Activated naive CD4-positive, alpha-beta T cell treated with Interleukin-2 at 50 U/mL for 16 hours (primary cell): ENCODE measurements at places on chromosomes 3 and 15.
A peak's percentile ranks its signal among the peaks of the same experiment; 100 is the strongest.

GRCh38 chr3:138800248-138800647 is 34.5 kb downstream of the PIK3CB start:
- no peak for DNase-seq

DNA sequence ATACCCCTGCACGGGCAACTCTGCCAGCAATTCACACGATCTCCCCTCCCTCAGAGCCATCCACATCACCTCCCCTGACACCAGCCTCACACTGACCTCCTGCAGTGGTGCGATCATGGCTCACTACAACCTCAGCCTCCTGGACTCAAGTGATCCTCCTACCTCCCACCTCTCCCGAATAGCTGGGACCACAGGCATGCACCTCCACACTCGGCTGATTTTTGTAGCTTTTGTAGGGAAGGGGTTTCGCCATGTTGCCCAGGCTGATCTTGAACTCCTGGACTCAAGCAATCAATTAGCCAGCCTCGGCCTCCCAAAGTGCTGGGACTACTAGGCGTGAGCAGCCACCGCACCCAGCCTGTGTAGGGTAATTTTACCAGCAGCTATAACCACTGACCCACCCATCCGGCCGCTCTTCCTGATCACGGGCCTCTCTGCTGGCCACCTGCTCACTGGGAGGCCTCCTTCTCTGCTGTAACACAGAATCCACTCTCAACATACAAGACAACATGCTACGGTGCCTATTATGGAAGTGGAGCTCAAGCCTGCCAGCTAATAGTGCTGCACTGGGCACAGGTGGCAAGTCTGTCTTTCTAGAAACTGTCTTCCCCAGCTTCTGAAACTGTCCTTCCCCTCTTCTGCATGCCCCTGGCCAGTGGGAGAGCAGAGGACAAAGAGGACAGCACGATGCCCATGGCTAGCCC is 4.6 kb downstream of the GP9 start:
- no peak for DNase-seq

GRCh38 chr3:45560281-45560971 is 34.1 kb upstream of the LIMD1 start:
- DNase-seq: no peak

- peak; percentile 60 for DNase-seq
Measured at GRCh38 chr15:40320931-40321371, 2.5 kb upstream of the INAFM2 start.

DNA sequence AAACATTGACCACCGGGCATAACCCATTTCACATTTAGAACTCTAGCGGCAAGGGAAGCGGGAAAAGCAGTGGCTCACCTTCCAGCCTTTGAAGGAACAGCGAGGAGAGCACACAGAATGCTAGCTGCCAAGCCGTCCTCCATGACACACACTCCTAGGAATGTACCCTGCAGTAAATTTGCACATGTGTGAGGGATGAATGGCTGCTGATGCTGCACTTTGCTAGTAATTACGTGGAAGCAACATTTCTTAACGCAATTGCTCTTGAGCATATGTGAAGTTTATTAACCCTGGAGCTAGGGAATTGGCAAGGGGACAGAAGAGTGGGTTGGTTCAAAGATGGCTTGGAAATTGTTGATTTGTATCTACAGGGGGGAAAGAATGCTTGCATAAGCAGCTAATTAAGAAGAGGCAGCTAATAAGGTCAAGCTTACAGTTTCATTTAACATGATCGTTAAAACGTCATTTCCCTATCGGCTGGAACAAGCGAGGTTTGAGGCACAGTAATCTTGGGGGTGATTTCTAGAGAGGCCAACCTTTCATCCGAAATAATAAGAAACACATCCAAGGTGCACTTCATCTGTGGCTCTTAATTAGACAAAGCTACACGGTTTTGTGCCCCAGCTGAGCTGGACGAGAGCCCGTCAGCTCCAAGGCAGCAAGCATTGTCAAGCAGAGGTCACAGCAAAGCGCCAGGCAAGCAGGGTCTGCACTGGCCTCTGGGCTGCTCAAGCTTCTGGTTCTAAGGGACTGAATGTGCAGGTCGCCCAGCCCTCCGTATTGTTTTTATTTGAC is 123.4 kb downstream of the CHSY1 start:
- DNase-seq: no peak

DNA sequence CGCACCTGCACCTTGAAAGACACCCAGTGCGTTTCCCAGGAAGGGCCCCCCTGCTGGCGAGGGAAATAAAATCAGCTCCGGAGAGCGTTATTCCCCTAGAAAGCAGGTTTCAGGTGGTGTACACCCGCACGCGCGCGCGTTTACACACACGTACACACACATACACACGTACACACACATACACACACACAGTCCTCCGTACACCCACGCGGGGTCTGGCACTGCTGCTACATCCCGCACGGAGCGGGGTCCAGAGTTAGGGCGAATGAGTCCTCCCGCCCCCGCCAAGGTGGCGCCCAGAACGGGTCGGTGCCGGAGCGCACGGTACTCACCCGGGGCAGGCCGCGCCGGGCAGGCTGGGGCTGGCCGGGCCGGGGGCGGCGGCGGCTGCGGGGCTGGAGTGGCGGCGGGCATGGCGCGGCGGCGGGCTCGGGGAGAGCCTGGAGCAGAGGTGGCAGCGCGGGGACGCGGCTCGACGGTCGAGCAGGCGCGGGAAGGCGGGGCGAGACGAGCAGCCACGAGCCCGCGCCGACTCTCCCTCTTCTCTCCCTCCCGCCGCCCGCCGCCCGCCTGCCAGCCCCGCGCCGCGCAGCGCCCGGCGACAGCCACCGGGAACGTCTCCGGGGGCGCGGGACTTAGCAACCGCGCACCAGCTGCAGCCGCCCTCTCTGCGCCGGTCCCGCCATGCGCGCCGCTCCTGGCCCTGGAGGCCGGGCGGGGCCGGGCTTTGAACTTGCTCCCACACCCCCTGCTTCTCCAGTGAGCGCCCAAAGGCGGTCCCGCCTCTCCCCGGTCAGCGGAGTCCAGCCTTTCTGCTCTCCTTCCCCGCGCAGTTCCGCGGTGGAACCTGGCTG is at the start of gene DCLK3:
Gene DCLK3, minus strand, starts transcription at position 704 of the 854 bp plus-strand sequence. Its CDS starts 290 bp downstream, at position 414.
- DNase-seq: no peak

DNA sequence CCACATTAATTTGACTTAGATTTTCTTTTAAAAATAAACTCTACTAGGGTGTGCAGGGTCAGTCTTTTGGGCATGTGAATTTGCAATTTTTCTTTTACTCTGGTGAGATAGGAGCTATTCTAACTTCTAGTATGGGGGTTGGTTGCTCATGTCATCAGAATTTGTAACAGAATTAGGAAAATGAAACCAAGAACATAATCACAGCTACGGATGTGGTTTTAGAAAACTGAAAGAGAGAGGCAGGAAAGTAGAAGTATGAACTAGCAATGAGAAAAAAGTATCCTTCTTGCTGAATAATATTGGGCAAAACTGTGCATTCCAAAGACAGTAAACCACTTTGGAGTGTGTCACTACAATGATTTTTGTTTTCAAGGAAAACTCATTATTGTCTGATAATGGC is 43.3 kb downstream of the ADPGK start:
- no peak for DNase-seq

DNA sequence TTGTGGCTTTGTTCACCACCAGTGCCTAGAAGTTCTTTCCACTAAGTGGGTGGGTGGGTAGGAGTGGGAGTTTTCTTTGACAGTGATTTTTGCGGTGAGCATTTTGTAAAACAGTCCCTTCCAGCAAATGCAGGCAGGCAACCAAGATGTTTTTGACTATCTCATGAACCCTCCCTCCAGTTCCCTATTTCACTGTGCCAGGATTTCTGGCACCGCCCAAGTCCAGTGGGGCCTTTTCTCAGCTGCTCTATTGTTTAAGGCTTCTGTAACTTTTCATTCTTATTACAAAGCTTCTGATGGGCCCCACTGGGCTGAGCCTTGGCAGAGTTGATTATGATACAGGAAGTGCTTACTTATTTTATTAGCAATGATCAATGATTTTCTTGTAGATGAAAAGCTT is 236.0 kb downstream of the EDEM1 start:
- no peak for DNase-seq

DNA sequence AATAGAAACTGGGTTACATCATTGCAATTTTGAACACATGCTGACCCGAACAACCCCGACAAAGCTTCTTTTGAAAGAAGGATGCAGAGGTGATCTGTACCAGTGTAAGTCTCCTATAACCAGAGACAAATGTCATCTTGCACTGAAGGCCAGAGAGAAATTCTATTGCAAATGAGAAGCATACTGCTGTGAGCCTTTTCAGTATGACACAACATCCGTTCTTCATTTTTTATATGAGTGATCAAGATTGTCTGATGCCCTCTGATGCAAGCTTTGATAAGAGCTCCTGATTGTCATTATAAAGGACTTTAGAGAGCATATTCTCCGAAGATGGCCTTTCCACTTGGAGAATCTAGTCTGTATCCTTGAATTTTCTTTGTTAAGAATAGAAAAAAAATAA is 36.9 kb downstream of the PCOLCE2 start:
- no peak for DNase-seq

DNA sequence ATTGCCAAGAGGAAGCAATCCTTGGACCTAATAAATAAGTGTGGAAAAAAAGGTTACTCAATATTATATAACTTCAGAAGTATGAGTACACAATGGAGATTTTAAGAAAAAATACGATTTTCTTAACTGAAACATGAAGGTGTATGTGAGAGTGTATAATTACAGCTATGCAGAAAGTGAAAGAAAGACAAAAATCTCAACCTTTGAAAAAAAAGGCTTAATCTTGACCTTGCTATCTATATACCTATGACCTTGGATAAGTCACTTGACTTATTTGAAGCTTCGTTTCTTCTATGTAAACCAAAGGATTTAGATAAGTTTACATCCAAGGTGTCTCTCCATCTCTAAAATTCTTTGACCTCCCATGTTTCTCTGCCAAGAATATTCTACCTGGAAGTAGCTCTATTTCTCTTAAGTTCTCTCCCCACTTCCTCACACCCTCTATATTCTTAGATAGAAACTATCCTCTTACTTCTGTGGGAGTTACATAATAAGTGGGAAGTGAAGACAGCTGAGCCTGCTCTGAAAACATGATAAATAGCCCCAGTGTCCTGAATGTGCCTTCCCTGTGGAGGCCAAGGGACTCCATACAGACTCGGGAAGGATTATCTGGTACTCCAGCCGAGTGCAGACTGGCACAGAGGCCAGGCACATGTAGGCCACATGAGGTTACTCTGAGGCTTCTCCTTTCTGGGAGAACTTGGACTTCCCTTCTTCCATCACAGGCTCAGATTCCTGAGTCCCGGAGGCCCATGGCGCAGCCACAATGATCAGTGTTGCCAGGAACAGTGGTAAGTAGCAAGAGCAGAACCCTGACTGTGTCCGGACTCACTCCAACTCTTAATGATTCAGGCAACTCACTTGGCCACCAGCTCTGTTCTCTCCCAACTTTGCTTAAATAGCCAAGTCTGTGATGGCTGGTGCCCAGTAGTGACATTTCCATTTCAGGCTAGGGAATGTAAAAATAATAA is 166.8 kb upstream of the COL8A1 start:
- DNase-seq: no peak
